Naive B cell (primary cell): ENCODE measurements at places on chromosomes 13 and 19. TPM values are rescaled to one million over a fixed set of nuclear protein-coding genes. Genes with fewer than 3 reads are reported as not detected.

DNA sequence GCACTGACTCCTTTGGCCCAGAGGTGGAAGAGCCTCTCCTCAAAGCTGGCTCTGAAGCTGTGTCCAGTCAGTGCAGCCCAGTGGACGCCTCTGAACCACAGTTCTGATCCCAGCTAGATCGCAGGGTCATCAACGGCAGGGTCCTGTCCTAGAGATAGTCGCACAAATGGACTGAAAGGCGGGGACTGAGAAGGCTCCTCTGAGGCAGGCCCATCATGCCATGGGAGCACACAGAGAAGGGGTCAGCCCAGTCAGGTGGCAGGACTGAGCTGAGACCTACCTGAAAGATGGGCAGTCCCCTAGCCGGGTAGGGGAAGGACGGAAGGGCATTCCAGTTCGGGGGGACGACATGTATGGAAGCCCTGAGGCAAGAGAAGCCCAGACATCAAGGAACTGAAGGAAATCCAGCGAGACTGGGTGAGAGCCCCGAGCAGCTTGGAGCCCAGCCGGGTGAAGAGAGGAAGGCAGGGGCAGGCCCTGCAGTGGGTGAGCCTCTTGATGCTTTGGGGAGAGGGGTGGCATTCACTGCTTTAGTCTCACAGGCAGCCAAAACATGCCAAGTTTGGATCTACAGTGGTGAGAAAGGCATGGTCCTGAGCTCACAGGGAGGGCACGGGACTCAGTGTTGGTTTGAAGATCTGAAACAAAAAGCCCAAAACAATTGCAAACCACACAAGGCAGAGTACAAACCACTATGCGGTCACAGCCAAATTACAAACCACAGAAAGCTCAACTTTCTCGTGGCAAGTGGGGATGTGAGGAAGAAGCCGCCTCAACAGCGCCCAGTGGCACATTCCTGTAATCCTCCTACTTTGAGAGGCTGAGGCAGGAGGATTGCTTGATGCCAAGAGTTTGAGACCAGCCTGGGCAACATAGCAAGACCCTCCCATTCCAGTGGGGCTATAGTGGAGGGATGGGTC, 10.0 kb downstream of the CALM3 start:
- H3K27ac ChIP-seq: no peak overlapping the region
- H3K36me3 ChIP-seq: peaks cover 41% of the 10 kb centered on the region
- H3K4me1 ChIP-seq: peaks cover 30% of the 10 kb centered on the region

DNA sequence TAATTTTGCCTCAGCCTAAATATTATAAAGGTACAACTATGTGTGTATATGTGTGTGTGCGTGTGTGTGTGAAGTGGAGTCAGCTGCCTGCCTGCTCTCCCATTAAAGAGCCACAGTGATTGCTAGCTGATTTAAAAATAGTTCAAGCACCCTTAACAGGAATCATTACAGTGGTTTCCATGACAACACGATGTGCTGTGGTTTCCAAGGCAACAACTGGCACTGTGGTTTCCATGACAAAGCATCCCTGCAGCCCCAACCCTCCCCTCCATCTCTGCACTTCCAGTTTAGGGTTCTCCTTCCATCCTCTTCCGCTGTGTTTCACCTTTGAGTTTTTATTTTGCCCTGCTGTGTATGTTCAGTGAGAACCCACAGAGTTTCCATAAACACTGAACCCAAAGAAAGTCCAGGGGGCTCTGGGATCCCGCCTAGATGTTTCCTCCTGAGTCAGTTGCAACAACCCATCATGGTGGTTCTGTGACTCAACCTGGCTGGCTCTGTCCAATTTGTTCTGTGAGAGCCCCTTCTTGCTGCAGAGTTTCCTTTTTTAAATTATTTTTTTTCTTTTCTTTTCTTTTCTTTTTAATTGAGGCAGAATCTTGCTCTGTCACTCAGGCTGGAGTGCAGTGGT, 7.1 kb upstream of the PNMA8A start:
- H3K4me3 ChIP-seq: no peak overlapping the region
- H3K36me3 ChIP-seq: no peaks in the 10 kb centered on the region
- H3K27me3 ChIP-seq: peaks cover 29% of the 10 kb centered on the region

CCDC169 gene
- polyA plus RNA-seq: 0.46 TPM

ZNF582 gene
- polyA plus RNA-seq: 6.4 TPM

MISP3 gene
- not detected for polyA plus RNA-seq

SYNGR4 gene
- polyA plus RNA-seq: not detected
